Activated T-helper 1 cell treated with anti-CD3 and anti-CD28 coated beads, Interleukin-2, amount 50 U/mL, for 16 hours (primary cell): ENCODE measurements at places on chromosomes 2 and 18.

- DNase-seq: no peak
These were observed 36.7 kb downstream of the SP140 start for GRCh38 chr2:230262246-230262645.

- no peak for DNase-seq
These were observed 229.8 kb upstream of the CDH19 start for GRCh38 chr18:66833646-66834045.

- no peak for DNase-seq
These were observed 30.1 kb upstream of the ATL2 start for GRCh38 chr2:38407111-38407682.

DNA sequence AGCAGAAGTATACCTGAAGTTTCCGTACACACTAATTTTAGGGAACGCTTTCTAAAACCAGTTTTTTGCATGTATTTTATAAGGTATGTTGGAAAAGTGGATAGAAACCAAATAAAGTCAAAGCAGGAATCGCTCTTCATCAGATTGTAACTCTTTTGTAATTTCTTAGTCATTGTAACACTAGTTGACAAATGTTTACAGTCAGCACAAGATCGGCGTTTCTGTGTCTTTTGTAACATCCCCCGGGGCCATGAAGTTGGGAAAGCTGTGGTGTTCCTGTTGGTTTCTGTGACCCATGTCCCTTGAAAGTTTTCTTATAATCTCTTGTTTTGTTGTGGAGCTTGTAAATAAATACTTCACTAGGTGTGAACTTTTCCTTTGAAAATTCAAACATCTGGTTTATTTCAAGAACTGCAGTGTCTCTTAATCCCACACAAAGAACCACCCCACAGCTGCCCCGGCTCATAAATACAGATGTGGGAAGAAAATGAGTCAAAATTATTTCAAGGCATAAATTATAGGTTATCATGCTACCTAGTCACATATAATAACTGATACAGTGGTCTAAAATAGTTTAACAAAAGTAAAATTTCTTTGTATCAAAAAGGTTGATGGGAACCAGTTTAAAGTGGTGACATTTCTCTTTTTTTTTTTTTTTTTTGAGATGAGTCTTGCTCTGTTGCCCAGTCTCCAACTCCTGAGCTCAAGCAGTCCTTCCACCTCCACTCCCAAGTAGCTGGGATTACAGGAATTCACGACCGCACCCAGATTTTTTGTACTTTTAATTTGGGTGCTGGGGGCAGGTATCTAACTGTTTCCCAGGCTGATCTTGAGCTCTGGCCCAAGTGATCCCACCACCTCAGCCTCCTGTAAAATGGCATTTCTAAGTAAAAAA is 751 bp upstream of the NMI start:
- DNase-seq: no peak

DNA sequence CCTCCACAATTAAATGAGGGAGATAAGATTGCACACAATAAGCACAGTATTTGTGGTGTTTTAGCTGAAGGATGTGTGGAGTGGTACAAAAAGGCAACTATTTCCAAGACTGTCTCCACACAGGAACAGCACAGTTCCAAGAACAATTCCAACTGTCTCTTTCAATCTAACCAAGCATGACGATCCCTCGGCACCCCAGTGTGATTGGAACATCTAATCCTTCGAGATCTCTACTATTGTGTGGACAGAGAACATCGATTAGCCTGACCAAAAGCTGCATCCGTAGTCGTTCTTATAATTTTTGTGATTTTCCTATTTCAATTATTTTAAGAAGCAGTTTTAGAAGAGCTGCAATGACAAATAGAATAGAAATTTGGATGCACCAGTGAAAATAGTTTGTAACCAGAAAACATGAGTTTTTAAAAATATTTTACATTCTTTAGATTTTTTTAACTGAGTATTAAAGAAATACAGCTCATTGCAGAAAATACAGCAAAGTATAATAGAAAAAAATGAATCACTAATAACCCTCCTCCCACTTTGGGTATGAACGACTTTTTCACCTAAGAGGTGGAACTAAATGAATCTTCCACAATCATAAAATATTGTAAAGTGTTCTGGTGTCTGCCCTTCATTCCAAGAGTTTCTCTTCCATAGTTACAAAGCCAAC is 76.4 kb upstream of the CABLES1 start:
- DNase-seq: no peak

DNA sequence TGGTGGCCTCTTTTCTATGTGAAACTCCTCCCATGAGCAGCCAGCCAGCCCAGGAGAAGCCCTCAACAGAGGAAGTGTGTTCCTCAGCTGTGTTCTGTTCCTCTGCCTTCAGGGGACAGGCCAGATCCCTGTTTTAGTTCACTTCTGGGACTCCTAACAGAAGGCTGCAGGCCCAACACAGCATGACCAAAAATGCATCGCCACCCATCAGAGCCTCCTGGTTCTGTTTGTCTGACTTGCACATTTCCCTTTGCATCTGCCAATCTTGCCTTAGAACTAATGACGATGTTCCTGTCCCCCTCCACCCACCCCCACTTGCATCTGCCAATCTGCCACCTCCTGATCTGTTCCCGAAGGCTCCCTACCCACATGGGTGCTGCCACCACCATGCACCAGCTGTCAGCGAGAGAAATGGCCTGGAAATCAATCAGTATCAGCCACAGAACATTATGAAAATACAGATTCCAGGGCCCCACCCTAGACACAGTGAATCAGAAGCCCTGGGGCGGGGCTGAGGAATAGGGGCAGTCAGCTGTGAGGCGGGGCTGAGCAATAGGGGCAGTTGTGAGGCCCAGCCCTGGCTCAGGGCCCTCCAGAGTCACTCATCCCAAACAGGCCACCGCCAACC is 51.0 kb downstream of the FAM168B start:
- no peak for DNase-seq

GRCh38 chr2:70553334-70553583 is 367 bp downstream of the TGFA start:
- peak; percentile 15 for DNase-seq

DNA sequence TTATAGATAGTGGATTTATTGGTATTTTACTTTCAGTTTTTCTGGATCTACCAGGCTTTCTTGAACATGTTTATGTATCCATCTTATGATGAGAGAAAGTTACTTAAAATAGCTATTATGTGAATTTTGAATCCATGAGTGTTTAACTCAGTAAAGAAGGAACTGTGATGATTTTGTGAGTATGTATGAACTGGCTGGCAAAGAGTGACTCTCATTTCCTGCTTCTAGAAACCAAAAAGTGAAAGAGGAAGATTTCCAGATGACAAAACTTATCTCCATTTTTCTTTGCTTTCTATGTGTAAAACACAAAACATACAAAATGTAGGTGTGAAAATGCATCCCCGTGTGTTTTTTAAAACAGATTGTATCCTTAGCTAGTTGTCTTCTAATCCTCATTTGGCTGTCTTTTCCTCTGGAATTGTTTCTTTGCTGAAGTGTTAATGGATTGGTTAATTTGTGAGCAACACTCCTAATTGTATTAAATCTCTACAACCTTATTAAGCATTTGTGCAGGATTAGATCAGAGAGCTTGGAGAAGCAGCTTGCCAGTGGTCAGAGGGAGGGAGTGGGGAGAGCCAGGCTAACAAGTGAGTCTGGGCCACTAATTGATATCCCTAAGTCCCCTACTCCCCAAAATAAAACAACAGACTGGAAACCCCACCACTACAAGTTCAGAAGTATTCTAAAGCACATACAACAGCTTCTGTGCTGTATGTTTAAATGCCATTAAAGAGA is 23.9 kb downstream of the PTPRM start:
- DNase-seq: no peak

DNA sequence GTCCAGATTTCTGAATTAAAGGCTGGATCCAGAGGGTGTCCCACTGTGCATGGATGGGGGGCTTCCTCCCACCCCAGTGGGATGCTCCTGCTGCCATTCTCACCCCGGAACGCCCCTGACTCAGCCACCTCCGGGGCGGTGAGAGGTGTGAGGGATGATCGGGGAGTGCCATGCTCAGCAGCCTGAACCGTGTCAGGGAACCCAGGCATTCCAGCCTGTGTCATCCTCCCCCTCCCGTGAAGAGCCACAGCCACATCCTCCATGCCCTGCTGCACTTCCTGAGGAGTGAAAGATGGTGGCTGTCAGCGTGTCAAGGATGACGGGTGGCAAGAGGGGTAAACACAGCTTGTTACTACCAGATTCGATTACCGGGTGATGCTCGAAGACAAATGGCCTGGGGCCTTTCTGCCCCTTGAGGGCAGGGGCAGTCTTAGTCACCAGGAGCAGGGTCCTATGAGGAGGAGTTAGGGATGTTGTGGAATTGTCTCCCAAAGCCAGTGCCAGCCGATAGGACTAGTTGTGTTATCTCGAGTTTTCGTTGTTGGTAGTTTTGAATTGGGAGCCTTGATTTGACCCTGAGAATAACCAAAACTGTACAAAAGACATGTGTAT is 80.8 kb downstream of the TCF7L1 start:
- DNase-seq: no peak

DNA sequence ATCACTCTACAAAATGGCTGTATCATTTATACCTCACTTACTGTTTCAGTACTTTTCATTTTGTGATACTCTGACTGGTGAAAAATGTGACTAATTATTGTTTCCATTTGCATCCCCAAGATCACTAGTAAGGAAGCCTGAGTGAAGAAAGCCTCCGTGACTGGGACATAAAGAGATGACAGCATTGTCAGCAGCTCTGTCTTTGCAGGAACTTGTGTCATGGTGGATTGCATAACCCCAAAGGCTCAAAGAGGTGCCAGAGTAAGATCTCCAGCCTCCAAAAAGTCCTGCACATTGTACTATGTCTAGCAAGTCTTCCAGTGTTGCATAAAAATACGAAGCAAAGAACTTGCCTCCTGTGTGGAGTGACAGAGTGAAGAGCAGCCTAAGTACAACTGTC is 187.5 kb upstream of the CRIM1 start:
- no peak for DNase-seq

DNA sequence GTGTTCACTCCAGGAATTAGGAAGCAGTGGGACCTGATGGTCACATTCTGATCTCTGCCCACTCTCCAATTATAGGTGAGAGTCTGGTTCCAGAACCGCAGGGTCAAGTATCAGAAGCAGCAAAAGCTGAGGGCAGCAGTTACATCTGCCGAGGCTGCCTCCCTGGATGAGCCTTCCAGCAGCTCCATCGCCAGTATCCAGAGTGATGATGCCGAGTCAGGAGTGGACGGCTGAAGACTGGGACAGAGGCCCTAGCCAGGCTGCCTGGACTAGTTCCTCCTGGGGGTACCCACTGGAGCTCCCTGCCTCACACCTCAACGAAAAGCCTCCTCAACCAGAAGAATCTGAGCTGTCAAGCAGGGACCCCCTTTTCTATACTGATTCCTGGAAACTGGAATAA is 3.3 kb upstream of the SMYD5 start:
- DNase-seq: no peak

GRCh38 chr2:240231838-240232244 is 91.4 kb upstream of the OTOS start:
- DNase-seq: no peak

DNA sequence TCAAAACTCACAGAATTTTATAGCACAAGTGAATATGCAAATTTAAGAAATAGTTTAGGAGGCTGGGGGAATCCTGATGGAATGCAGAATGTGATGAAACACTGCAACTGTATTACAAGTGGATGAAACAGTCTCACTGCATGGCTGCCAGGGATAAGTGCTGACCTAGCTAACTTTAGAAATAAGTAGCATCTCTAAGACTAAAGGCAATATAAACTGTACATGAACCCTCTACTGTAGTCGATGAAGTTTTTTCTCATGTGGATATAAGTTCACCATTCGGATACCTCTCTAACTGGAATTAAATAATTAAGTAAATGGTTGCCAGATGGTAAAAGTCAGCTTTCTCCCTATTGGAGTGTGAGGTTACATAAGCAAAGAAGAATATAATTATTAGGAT is 777.8 kb upstream of the RAB6C start:
- no peak for DNase-seq

DNA sequence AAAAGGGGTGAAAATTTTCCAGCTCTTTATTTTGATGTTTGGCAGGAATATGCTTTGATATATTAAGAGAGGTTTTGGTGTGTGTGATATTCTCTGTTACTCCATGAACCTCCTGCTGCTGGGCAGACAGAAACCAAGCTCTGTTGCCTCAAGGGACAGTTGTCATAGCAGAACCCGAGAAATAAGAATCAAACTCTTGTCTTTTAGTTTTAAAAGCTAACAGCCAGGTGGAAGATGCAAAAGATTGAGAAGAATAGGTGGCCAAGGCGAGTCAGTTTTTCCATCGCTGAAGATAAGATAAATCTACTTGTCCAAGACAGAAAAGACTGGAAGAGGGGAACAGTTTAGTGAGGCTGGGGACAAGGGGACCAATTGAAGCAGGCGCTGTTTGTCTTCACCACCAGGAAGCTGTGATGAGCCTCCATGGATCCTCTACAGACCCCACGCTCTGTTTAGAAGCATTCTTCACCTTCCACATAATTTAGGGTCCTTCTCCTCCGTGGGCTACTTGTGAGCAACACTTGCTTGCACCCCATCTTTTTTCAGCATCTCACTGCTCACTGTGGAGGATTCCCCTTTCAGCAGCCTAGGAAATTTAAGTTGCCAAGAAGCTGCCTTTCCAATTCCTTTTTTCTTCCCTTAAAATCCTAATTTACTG is 23.9 kb downstream of the PMAIP1 start:
- DNase-seq: no peak

- no peak for DNase-seq
These were observed 56.4 kb downstream of the SCN3A start for GRCh38 chr2:165147186-165148045.

DNA sequence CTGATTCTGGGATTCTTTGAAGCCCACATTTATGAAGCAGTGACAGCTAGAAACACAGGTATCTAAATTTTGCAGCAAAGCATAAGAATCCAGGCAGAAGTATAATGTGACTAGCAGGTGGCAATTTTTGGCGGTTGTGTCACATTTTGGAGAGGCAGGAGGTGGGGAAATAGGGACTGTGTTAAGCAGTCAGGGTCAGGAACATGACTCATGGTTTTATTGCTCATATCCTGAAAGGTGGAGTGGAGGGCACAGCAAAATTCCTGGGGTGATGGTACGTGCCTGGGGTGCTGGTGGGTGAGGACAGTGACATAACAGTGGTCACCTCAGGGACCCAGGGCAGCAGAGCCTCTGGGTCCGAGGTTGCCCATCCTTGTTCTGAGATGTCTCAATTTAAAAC is 63.5 kb upstream of the TTN start:
- DNase-seq: no peak

- DNase-seq: no peak
These were observed 51.9 kb upstream of the FANCL start for GRCh38 chr2:58293056-58293455.

DNA sequence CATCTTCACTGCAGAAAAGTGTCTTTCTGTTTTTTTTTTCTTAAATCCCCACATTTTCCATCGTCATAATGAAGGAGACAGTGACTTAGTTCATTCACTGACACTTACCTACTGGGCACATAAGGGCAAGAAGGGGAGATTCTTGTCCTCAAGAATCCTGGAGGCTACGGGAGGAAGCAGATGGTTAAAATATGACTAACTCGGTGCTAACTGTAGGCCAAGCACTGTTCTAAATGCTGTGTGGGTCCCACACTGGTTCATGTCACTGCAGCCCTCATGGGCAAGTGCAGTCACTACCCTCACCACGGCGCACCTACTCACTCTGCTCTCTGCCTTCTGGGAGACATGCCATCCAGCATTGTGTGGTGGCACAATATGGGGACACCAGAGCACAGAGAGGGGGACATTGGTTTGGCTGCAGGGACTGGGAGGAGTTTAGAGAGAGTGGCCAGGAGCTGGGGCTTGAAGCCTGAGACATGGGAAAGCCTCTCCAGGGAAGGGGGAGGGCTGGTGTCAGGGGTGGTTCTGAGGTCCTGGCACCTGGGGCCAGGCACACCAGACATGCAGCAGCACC is 305.2 kb downstream of the MYCN start:
- no peak for DNase-seq
